ENCODE measurements at places on chromosomes 12 and 14.
A peak's percentile ranks its signal among the peaks of the same experiment; 100 is the strongest.

DNA sequence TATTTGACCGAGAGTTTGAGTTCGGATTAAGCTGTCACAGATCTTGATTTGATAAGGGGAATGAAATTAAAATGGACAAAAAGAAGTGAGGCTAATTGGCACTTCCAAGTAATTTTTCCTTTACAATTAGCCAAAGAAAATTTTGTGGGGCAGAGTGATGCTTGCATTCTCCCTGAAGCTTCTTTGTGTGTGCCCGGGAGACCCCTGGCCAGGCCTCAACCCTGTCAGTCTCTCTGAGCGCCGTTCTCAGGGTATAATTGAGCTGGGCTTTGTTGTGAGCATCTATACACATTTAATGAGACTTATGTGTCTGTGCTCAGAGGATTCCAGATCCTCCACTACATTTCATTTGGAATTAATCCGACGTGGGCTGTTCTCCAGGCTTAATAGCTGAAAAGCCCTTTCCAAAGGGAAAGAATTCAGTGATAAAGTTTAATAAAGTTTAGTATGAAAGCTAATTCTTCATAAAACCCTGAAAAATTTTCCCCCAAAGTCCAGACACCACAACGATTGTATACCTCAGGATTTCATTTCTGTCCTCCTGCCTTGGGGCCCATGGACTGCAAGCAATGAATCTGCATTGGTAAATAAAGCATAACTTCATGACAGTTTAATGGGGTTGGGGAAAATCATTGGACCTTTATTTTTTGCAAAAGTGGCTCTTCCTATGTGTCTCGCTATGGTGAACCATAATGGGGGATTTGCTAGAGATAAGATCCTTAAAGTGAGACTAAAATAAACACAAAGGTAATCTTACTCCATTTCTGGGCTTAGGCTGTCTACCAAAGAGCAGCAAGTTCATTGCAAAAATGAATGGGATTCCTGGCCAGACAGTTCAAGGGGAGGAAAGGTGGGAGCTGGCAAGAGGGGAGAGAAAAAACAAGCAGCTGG is 292.6 kb downstream of the C12orf75 start:
- DNase-seq, result no peak

DNA sequence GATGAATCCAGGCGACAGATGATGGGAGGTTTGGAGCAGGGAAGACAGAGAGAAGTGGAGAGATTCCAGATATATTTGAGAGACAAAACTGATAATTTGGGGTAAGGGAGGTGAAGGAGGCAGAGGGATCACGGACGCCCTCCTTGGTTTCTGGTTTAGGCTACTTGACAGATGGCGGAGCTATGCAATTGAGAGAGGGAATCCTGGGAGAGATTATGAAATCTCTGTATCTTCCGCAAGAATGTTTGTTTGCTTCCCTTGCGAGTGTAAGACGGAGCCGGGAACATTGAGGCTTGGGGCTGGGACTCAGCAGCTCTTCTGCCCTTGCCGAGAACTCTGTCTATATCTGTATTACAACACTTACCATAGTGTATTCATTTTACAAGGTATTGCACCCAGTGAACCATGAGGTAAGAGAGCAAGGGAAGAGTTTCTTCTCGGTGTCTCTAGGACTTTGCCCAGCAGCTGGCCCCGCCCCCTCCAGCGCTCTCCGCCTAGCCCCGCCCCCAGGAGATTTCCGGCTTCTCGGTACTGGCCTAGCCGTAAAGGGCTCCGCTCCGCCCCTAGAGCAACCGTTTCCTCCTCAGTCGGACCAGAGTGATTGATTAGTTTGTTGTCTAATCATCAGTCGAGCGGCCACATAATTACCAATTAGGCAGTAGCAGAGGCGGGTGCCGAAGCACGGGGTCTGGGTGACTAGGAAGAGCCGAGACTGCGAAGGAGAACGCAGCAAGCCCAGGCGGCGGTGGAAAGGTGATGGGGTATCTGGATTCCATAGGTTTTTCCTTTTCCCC is at the start of gene PRR13:
Gene PRR13, plus strand, starts transcription at position 695 of the 794 bp plus-strand sequence. CDS start 981 bp downstream, outside the sequence.
- peak; percentile 92 for DNase-seq

- DNase-seq, result no peak
Measured at GRCh38 chr12:124497039-124497438, 70.4 kb downstream of the NCOR2 start.

DNA sequence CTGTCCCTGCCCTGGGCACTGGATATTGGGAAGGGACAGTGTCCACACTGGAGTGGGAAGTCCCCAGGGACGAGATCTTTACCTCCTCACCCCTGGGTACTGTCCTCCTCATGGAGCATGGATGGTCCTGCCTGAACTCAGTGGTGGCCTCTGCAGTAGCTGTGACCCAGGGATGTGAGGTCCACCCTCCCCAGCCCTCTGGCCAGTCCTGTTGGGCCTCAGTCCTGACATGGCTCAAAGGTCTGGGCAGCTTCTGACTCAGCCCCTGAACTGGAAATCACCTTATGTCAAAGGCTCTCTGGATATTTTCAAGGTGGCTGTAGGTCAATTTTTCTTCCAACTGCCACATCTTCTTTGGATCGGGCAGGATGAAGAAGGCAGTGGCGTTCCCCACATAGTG is 24.4 kb downstream of the SERPINA1 start:
- DNase-seq, result no peak

DNA sequence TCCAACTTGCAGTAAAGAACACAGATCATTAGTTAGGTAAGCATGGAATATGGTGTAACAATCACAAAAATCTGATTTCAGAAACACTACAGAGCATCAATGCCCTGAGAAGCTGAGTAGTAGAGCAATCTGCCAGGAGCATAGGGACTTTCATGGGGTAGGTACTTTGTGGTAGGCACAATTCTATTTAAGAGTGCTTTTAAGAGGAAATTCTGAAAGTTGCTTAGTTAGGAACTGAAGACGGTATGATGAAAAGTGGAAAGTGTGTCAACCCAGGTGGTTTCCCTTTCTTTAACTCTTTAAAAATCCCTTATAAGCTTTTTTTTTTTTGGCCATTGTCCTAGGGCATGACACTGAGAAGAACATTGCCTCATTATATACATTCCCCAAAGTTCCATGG is 535.7 kb upstream of the FBXO33 start:
- DNase-seq, result no peak

GRCh38 chr12:22543246-22544037 is 900 bp downstream of the C2CD5 start:
- DNase-seq, result peak; percentile 75

- DNase-seq, result no peak
Measured at GRCh38 chr12:122076743-122077495, 1.6 kb upstream of the MLXIP start.

DNA sequence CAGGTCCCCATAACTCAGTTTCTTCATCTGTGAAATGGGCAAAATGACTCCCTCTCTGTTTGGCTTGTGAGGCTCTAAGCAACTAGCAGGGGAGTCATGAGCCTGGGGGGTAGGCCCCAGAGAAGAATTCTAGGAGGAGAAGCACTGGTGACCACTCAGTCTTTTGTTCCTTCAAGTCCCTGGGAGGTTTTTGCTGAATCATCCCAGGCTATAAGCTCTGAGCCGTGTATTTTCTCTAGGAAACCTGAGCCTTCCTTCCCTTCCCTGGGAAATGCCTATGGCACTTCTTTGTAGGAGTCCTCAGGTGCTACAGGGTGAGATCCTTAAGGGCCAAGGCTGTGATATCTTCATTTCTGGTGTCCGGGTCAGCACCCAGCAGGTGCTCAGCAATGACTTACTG is 4.5 kb downstream of the RPH3A start:
- no peak for DNase-seq

DNA sequence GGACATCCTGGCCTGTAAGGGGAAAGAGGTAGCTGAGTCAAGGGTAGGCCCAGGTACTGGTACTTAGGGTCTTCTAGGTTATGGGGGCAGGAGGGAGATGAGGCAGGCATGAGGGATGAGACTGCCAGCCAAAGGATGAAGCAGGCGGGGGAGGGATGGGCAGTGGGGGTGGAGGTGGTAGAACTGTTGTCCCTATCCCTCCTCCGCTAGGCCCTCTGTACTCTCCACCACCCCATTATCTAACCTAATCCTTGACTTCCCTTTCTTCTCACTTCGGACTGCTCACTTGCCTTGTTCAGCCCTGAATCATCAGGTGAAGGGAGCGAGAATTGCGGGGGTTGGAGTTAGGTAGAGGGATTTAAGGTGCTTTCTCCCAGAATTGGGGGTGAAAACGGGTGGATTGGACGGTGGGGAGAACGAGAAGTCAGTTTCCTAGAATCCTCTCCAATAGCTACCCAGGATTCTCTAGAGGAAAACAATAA is 562 bp downstream of the PAN2 start:
- DNase-seq, result no peak

GRCh38 chr14:80475074-80475473 is 263.8 kb upstream of the DIO2 start:
- no peak for DNase-seq

GRCh38 chr12:25830456-25830855 is 128.0 kb upstream of the RASSF8 start:
- no peak for DNase-seq

DNA sequence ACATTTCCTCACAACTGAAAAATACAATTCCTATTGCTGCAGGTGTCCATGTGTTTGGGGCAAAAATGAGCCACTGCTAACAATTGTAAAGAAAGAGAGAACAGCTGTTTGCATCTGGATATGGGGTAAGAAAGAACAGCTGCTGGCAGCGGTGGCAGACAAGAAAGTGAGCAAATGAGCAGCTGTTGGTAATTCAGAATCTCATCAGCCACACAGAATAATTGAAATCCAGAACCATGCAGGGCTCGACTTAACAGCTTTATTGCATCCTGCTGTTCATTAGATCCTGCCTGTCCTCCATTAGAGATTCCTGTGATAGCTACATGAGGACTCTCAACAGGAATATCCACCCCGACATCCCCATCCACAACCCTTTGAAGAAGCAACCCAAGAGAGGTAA is 62.5 kb upstream of the TSPAN8 start:
- no peak for DNase-seq

GRCh38 chr12:84357314-84357713 is 555.3 kb downstream of the SLC6A15 start:
- no peak for DNase-seq

GRCh38 chr14:51419685-51420084 is 179.6 kb downstream of the TMX1 start:
- DNase-seq, result no peak

- DNase-seq, result no peak
Measured at GRCh38 chr12:2835691-2836403, 1.0 kb upstream of the NRIP2 start.

GRCh38 chr14:99779751-99780150 is 13.5 kb upstream of the EML1 start:
- DNase-seq, result no peak

DNA sequence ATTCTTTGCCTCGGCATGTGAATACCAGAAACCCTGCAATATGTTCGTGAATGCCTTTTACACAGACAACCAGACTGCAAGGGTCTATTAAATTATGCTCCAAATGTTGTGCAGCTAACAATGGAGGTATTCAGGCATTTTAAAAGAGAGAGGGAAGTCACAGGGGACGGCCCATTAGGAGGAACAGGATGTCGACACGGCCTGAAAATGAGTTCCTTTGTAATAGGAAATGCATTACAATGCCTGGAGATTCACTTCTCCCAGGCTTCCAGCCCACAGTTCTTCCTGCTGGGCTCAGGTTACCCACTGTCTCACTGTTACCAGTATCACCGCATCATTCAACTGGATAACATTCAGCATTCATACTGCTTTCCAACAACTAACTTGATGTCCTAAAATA is 2.5 kb downstream of the DUSP6 start:
- no peak for DNase-seq

- DNase-seq, result no peak
Measured at GRCh38 chr12:28629691-28630090, 439.4 kb downstream of the CCDC91 start.

GRCh38 chr12:55061024-55061423 is 41.2 kb downstream of the NEUROD4 start:
- no peak for DNase-seq

- DNase-seq, result no peak
Measured at GRCh38 chr12:97536353-97536752, 73.7 kb downstream of the RMST start.

- DNase-seq, result no peak
Measured at GRCh38 chr14:105385698-105386365, 12.5 kb upstream of the TEX22 start.

- DNase-seq, result no peak
Measured at GRCh38 chr14:58118097-58118815, 33.8 kb downstream of the ARMH4 start.

GRCh38 chr14:59320763-59321625 is 132.5 kb downstream of the DAAM1 start:
- DNase-seq, result no peak

DNA sequence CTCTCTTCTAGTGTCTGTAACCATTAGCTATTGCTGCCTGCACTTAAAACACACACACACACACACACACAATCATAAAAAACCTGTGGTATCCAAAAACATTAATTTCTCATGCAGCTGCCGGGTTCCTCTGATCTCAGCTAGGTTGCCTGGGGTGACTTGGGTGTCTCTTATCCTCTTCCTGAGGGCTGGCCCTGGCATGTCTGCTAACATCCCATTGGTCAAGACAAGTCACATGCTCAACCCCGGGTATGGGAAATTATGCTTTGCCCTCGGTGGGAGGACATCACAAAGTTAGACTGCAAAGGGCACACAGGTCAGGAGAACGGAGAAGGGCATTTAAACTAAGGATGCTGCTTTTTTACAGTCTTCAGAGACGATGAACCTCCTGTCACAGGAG is 55.7 kb downstream of the TRPV4 start:
- DNase-seq, result no peak

- no peak for DNase-seq
Measured at GRCh38 chr12:4975574-4975973, 65.9 kb downstream of the KCNA1 start.

DNA sequence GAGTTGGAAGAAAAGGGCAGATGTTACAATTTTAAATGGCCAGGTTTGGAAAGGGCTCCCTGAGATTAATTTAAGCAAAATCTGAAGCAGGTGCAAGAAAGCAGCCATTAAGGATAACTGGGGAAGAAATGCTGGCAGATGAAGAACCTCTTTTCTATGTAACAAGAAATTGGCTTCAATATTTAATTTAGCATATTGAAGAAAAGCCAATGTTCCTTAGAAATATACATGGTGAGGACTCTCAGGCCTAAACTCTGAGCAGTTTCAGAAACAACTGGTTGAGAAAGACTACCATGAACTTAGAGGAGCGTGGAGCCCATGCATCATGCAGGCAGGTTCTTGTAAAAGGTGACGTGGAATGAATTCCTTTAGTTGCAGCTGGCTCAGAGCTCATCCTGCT is 152.8 kb downstream of the LRIG3 start:
- no peak for DNase-seq
